Ovary (tissue), 10 donors: ENCODE measurements at places on chromosomes 6 and 20. TPM values are rescaled to one million over a fixed set of nuclear protein-coding genes. Genes with fewer than 3 reads are reported as not detected.
A peak's percentile ranks its signal among the peaks of the same experiment; 100 is the strongest.

GRCh38 chr6:42230345-42231321, 13.0 kb upstream of the MRPS10 start:
- peaks cover 7% of the 10 kb centered on the region for H3K4me1 ChIP-seq
- DNase-seq, result peak; percentile 36
- no peak overlapping the region for H3K27ac ChIP-seq
- no peaks in the 10 kb centered on the region for H3K36me3 ChIP-seq

DNA sequence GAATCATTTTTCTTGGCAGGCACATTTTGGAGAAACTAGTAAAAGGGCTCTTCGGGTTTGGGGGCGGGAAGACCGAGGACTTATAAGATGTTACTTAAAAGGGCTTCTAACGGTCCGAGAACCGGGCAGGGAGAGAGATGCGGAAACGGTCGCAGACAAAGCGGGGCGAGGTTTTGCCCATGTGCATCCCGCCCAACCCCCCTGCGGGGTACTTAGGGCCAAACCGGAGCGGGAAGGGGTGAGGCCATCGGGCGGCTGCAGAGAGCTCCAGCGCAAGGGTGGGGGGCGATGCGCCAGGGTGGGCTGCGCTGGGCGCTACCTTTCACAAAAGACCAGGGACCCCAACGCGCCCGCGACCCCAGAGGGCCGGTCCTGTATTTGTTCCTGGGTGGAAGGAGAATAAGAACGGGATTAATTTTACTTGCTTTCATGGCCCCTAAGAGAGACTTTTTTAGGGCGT, 616 bp downstream of the TUBB start:
- H3K36me3 ChIP-seq, result no peaks in the 10 kb centered on the region
- no peaks in the 10 kb centered on the region for H3K27me3 ChIP-seq
- H3K4me3 ChIP-seq, result peak overlapping the region; percentile 89
- peak overlapping the region; percentile 31 for H3K27ac ChIP-seq
- H3K4me1 ChIP-seq, result peaks cover 2% of the 10 kb centered on the region

DNA sequence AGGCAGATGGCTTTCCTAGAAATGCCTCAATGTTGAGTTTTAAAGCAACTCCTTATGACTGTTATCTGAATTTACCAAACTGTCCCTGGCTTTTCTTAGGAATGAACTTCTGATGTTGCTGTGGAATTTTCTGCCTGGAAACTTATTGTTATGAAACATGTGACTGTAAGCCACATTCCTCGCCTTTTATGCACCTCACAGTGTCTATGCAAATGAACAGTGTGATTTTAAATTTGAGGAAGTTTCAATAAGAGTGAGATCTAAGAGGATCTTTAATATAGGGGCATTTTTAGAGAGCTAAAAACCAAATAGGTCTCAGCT, 2.4 kb upstream of the CCR6 start:
- no peaks in the 10 kb centered on the region for H3K36me3 ChIP-seq
- H3K27me3 ChIP-seq, result no peaks in the 10 kb centered on the region
- H3K4me1 ChIP-seq, result peaks cover 4% of the 10 kb centered on the region
- H3K4me3 ChIP-seq, result no peak overlapping the region

MCHR2 gene
- total RNA-seq, result not detected

GRCh38 chr6:8789878-8790277, 354.5 kb upstream of the SLC35B3 start:
- no peak overlapping the region for H3K27ac ChIP-seq
- no peak for DNase-seq
- no peaks in the 10 kb centered on the region for H3K4me1 ChIP-seq
- H3K36me3 ChIP-seq, result no peaks in the 10 kb centered on the region
- no peaks in the 10 kb centered on the region for H3K27me3 ChIP-seq

GRCh38 chr6:6599468-6599873, 11.0 kb downstream of the LY86 start:
- H3K36me3 ChIP-seq, result no peaks in the 10 kb centered on the region
- H3K27ac ChIP-seq, result no peak overlapping the region
- H3K27me3 ChIP-seq, result no peaks in the 10 kb centered on the region
- H3K4me3 ChIP-seq, result no peak overlapping the region
- DNase-seq, result no peak

GRCh38 chr20:22450537-22450936, 133.8 kb downstream of the FOXA2 start:
- H3K36me3 ChIP-seq, result no peaks in the 10 kb centered on the region
- DNase-seq, result no peak
- H3K4me3 ChIP-seq, result no peak overlapping the region
- no peak overlapping the region for H3K27ac ChIP-seq
- H3K4me1 ChIP-seq, result no peaks in the 10 kb centered on the region

DNA sequence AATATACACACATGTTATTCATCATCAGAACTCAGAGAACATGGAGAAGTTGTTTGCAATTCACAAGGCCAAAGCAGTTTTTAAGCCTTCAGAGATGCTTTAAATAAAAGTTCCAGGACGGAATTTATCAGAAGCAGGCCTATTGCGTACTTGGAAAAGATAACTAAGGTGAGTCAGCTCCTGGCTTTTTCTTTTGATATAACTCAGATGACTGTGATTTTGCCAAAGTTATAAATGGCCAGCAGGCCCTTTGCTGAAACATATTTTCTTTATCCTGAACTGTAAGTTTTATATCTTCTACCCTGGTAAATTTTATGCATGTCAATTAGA, 55.0 kb upstream of the PLCB1 start:
- DNase-seq, result no peak
- H3K4me3 ChIP-seq, result no peak overlapping the region
- no peaks in the 10 kb centered on the region for H3K27me3 ChIP-seq
- H3K36me3 ChIP-seq, result no peaks in the 10 kb centered on the region
- H3K27ac ChIP-seq, result no peak overlapping the region

GRCh38 chr6:99614430-99615186, 8.0 kb downstream of the PRDM13 start:
- peaks cover 14% of the 10 kb centered on the region for H3K4me1 ChIP-seq
- H3K36me3 ChIP-seq, result no peaks in the 10 kb centered on the region
- DNase-seq, result no peak
- H3K4me3 ChIP-seq, result peak overlapping the region; percentile 34

- no peak overlapping the region for H3K27ac ChIP-seq
- no peaks in the 10 kb centered on the region for H3K36me3 ChIP-seq
- H3K4me3 ChIP-seq, result no peak overlapping the region
- H3K27me3 ChIP-seq, result no peaks in the 10 kb centered on the region
These were observed 32.2 kb downstream of the CD83 start for GRCh38 chr6:14149739-14150130.

DNA sequence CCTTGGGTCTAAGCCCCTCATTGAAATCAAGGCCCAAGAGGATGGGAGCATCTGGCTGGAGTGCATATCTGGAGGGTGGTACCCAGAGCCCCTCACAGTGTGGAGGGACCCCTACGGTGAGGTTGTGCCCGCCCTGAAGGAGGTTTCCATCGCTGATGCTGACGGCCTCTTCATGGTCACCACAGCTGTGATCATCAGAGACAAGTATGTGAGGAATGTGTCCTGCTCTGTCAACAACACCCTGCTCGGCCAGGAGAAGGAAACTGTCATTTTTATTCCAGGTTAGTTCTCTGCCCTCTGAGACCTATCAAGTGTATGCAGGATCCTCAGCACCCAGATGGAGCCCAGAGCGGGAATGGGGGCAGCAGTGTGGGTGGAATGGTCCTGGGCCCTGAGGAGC, 5.1 kb downstream of the BTN2A2 start:
- no peak for DNase-seq
- H3K27me3 ChIP-seq, result no peaks in the 10 kb centered on the region
- no peaks in the 10 kb centered on the region for H3K36me3 ChIP-seq
- H3K4me1 ChIP-seq, result peaks cover 2% of the 10 kb centered on the region

DNA sequence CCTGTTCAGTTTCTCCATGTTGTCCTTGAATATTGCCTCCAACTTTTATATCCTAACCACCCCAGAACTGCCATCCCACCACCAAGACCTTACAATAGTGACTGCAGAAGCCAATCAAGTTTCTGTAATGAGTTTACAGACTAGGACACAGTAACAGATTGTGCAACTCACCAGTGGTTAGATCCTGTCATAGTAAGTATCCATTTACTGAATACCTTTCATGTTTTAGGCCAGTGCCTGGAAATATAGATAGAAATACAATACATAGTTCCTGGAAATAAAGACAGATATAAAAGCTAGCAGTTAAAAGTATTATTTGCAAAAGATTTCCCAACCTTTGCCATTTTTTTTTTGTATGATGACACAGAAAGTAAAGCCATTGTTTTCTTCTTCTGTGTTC, 471.8 kb upstream of the BTBD3 start:
- DNase-seq, result no peak
- no peak overlapping the region for H3K4me3 ChIP-seq
- no peaks in the 10 kb centered on the region for H3K4me1 ChIP-seq
- H3K27ac ChIP-seq, result no peak overlapping the region

GRCh38 chr6:110524305-110524704, 47.9 kb upstream of the SLC22A16 start:
- H3K36me3 ChIP-seq, result no peaks in the 10 kb centered on the region
- no peaks in the 10 kb centered on the region for H3K4me1 ChIP-seq
- no peak for DNase-seq
- no peak overlapping the region for H3K27ac ChIP-seq
